ENCODE measurements at places on chromosomes 1 and 21. TPM values are rescaled to one million over a fixed set of nuclear protein-coding genes. Genes with fewer than 3 reads are reported as not detected.

The HCRTR1 gene
- total RNA-seq, result not detected

DNA sequence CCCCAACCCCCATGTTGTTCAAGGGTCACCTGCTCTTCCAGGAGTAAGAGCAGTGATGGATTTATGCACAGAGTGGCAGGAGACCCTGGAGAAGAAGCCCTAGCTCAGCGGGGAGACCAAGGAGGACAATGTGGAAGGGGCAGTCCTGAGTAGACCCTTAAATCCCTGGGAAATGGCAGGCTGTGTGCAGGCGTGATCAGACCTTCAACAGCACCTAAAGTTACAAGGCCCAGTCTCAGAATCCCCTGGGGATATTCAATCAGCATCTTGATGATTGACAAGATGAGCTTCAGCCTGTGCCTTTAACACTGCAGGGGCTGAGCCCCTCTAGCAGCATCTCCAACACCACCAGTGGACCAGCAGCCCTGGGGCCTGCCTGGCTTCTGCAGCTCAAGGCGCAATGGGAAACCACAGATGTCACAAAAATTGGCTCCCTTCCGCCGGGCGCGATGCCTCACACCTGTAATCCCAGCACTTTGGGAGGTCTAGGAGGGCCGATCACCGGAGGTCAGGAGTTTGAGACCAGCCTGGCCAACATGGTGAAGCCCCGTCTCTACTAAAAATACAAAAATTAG is 60.4 kb downstream of the IRF2BP2 start:
- H3K36me3 ChIP-seq, result no peaks in the 10 kb centered on the region
- H3K27ac ChIP-seq, result no peak overlapping the region
- H3K27me3 ChIP-seq, result no peaks in the 10 kb centered on the region
- H3K4me3 ChIP-seq, result no peak overlapping the region
- no peak for DNase-seq

DNA sequence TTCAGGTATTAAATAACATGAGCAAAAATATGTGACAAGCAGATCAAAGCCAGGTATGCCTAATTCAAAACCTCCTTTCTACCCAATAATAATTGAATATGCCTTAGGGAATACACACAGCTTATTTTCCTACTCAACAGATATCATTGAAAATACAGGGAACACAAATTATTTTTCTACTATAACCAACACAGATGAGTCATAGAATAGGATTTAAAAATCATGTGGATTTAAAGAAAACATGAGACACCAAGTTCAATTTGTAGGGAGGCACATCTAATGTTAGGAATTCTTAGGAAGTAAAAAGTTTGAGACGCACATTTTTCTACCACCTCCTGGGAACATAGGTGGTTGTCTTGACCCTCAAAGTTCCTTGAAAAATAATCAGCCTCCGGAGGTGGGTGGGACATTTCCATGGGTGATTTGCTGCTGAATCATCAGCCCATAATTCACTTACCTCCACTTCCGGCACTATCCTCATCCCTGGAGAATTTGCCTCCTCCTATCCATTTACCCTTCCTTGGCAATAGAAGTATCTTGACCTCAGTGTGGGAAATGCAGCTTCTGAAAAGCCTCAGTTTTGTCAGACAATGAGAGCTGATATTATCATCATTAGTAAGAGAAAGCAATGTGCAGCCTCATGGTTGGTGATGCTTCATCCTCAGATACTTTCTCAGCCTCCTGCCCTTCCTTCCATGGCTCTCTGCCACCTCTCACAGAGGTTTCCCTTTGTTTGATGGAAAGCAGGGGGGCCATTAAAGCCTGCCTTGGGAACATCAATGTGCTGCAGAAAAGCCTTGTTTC is 33.5 kb upstream of the RGS4 start:
- no peak overlapping the region for H3K4me3 ChIP-seq
- no peak for DNase-seq
- no peaks in the 10 kb centered on the region for H3K4me1 ChIP-seq
- no peak overlapping the region for H3K27ac ChIP-seq

GRCh38 chr21:15000081-15000480 is 64.7 kb downstream of the NRIP1 start:
- H3K27me3 ChIP-seq, result no peaks in the 10 kb centered on the region
- H3K36me3 ChIP-seq, result no peaks in the 10 kb centered on the region
- DNase-seq, result no peak
- no peak overlapping the region for H3K4me3 ChIP-seq

The LCE1F gene
- not detected for total RNA-seq

The ADGRB2 gene
- total RNA-seq, result 0.48 TPM

The OR6Y1 gene
- total RNA-seq, result not detected

DNA sequence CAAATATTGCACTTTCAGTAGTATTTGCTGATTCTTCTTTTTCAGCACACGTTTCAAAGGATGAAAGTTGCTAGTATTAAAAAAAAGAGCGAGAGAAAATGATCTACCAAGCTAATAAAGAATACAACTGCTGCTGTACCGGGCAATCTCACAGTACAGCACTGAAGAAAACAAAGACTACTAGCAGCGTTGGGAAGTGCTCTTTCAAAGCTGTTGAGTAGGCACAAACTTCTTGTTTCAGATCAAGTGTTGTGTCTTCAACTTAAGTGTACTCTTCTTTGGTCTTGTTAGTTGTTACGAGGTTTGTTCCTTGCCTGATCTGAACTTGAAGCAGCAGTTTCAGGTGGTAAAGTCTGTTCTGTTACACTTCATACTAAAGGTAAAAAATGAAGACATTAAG is 7.9 kb downstream of the CSDE1 start:
- H3K27me3 ChIP-seq, result no peaks in the 10 kb centered on the region
- no peaks in the 10 kb centered on the region for H3K36me3 ChIP-seq
- H3K4me3 ChIP-seq, result no peak overlapping the region
- no peak overlapping the region for H3K27ac ChIP-seq

The EPHX1 gene
- 462 TPM for total RNA-seq

GRCh38 chr1:231046730-231047395 is 6.8 kb upstream of the FAM89A start:
- H3K27me3 ChIP-seq, result no peaks in the 10 kb centered on the region
- no peak overlapping the region for H3K4me3 ChIP-seq
- no peaks in the 10 kb centered on the region for H3K36me3 ChIP-seq
- no peak for DNase-seq
- H3K27ac ChIP-seq, result no peak overlapping the region

DNA sequence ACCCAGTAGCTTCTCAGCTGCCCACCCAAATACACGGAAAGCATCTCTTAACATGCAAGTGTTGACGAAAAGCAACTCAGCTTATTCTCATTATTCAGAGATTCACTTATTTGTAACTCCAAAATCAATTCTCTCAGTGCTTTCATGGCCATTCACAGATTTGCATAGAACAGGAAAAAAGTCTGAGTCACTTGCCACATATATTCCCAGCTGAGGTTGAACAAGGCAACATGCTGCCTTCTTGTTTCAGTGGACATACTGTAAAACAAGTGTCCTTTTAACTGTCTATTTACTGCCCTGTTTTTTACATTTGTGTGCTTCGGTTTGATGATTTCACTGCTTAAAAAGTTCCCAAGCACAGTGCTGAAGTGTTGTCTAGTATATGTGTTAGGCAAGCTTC is 273.0 kb downstream of the LTN1 start:
- H3K4me1 ChIP-seq, result no peaks in the 10 kb centered on the region
- no peaks in the 10 kb centered on the region for H3K36me3 ChIP-seq
- H3K27me3 ChIP-seq, result no peaks in the 10 kb centered on the region

GRCh38 chr1:99710994-99711393 is 55.4 kb downstream of the FRRS1 start:
- DNase-seq, result no peak
- H3K27ac ChIP-seq, result no peak overlapping the region
- no peaks in the 10 kb centered on the region for H3K27me3 ChIP-seq
- H3K4me3 ChIP-seq, result no peak overlapping the region
- H3K36me3 ChIP-seq, result no peaks in the 10 kb centered on the region

DNA sequence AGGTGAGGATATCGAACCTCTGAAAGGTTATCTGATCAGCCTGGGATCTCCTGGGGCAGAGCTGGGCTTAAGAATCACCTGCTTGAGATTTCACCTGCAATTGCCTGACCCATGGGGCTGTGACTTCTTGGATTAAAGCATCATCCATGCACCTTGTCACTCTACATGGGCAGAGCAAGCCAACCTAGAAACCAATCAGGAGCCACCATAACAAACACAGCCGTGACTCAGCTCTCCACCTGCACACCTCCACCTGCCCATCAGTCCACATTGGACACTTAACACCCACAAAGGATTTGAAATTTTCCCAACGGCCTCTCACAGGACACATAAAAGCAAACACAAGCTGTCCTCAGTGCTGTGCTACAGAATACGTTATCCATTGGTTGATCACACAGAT is 35.1 kb upstream of the ETS2 start:
- H3K4me1 ChIP-seq, result peaks cover 6% of the 10 kb centered on the region
- no peak for DNase-seq
- H3K36me3 ChIP-seq, result no peaks in the 10 kb centered on the region

DNA sequence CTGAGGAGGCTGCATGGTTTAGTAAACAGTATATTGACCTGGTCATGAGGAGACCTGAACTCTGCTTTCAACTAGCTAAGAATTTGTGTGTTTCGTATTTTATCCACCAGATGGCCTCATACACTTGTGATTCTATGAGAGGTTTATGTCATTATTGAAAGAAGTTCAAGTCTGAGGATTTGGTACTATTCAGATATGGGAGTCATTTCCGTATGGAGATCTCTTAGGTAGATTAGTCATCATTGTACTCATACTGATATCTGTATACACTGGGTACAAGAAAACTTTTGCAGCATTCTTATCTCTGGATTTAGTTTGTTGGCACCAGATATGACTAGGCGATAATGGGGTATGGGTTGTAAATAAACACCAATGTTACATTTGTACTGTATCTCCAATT is 26.6 kb downstream of the ATF6 start:
- no peaks in the 10 kb centered on the region for H3K4me1 ChIP-seq
- no peaks in the 10 kb centered on the region for H3K27me3 ChIP-seq
- no peak for DNase-seq
- H3K4me3 ChIP-seq, result no peak overlapping the region
- H3K27ac ChIP-seq, result no peak overlapping the region

The ZNF648 gene
- 0.57 TPM for total RNA-seq

The ADAM30 gene
- total RNA-seq, result not detected

The YARS1 gene
- total RNA-seq, result 32.5 TPM

The CFAP298 gene
- total RNA-seq, result 30.1 TPM

The TRNP1 gene
- 0.68 TPM for total RNA-seq

DNA sequence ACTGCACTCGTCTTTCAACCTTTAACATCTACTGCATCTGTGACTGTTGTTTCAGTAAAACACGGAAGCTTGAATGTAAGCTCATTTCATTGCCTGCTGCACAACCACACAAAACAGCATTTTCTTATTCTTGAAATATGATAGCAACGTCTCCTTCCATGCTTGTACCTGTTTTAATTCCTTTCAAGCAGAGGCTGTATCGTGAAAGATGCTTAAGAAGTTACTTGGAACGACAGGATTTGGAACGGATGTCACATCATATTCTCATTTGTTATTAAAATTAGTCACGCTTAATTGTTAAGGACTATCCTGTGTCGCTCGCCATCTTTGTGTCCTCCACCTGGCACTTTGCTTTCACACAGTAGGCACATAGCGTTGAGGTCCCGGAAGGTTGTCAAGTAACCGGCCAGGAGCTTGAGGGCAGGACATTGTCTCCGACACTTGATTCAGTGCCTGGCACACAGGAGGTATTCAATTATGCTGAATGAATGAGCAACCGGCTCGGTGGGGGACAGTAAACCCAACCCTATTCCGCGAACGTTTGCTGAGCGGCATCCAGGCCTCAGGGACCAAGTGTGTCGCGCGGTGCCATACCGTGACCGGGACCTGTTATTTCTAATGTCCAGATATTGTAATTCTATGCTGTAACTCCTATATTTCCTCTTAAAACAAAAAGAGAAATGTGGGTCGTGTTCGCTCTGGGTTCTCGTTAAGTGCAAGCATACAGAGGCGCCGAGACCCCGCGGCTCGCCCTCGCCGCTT is 499 bp upstream of the SH3GLB1 start:
- DNase-seq, result no peak
- no peaks in the 10 kb centered on the region for H3K36me3 ChIP-seq
- H3K27me3 ChIP-seq, result no peaks in the 10 kb centered on the region
- peak overlapping the region; percentile 96 for H3K4me3 ChIP-seq

Data from ovary (tissue), 10 donors.